Activated naive CD4-positive, alpha-beta T cell treated with anti-CD3 and anti-CD28 coated beads, Interleukin-2, amount 50 U/mL, for 72 hours (primary cell): ENCODE measurements at places on chromosomes 13 and 19.

- DNase-seq: no peak
These were observed 224.2 kb downstream of the TSHZ3 start for GRCh38 chr19:31125071-31125470.

GRCh38 chr19:38024992-38025908, 118.2 kb downstream of the SIPA1L3 start:
- DNase-seq: no peak

DNA sequence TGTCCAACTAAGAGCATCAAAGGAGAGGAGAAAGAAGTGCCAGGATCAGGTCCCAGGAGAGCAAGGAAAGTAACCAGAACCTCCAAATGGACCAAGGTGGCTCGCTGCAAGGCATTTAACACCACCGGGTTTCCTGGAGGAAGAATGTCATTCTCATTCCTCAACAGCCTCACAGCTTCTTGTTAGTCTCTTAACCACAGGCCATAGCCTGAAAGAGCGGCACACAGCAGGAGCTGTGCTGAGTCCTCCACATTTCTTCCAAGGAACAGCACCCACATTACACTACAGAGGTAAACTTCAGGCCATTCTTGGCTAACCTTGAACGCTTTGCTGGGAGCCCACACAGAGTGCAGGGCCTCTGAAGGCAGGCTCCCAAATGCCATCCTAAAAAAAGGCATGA, 23.6 kb downstream of the DOCK9 start:
- no peak for DNase-seq

DNA sequence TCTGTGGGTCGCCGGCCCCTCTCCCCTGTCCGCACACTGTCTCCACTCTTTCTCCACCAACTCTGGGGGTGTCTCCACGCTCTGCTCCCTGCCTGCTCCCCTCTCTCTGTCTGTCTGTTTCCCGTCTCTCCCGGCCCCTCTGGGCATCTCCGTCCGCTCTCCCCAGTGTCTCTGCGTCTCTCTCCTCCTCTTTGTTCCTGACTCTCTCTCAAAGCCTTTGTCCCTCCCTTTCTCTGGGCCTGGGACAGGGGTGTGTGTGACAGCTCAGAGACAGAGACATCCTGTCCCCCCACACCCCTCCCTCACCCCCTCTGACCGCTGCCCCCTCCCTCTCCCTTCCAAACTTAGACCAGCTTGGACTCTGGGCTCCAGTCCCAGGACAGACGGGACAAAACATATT, 668 bp upstream of the SBK3 start:
- DNase-seq: no peak

- DNase-seq: no peak
These were observed 929.1 kb downstream of the PCDH9 start for GRCh38 chr13:66301006-66301405.

- DNase-seq: no peak
These were observed 8.0 kb downstream of the DPP9 start for GRCh38 chr19:4715529-4716221.

- no peak for DNase-seq
These were observed 2.0 kb upstream of the MEGF8 start for GRCh38 chr19:42323473-42323851.

DNA sequence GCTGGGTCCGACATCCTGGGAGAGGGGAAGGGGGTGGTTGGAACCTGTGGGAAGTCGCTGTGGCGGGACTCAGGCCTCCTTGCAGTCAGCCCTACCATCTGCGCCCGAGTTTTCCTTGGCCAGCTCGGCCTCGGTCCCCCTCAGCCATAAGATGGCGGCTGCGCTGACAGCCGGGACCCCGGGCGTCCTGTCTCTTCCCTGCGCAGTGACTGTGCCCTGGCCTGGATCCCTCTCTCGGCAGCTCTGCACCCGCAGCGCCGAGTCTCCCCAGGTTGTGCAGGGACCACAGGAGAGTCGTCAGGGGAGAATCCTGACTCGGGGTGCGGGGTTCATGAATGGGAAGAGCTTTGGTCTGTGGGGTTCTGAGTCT, 345 bp downstream of the ZNF257 start:
- no peak for DNase-seq

- DNase-seq: no peak
These were observed 179.1 kb downstream of the RBM26 start for GRCh38 chr13:79226938-79227337.

- DNase-seq: no peak
These were observed 19.2 kb downstream of the MIER2 start for GRCh38 chr19:325173-325936.

DNA sequence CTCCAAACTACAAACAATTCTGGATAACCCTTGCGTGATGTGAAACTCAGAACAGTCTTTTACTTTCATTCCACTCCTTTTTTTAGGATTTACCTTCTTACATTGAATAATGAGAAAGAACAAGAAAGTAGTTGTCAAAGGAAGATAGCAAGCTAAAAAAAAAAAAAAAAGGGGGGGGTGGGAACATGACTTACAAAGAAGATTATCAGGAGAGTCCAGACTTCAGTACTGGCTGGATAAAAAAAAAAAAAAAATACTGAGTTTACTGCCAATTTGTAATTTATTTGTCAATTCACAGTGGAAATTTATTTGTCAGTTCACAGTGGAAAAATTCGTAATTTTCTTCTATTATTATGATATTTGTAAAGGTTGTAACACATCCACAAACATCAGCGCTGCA, 792.4 kb upstream of the SLITRK5 start:
- no peak for DNase-seq

- no peak for DNase-seq
These were observed 193.6 kb downstream of the COL4A1 start for GRCh38 chr13:110113284-110113764.

DNA sequence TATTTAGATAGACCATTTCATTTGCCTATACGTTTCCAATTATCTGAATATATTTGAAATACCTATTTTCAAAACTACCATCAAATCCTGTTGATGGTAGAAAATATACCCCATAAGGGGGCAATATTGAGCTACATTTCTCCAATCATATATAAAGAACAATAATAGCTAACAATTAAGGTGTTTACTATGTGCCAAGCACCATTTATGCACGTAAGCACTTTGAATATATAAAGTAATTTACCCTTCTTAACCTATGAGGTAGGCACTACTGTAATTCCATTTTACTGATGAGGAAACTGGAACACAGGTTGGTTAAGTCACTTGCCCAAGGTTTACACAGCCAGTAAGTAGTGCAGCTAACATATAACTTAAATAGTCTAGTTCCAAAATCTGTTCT, 79.2 kb downstream of the UBL3 start:
- DNase-seq: no peak

DNA sequence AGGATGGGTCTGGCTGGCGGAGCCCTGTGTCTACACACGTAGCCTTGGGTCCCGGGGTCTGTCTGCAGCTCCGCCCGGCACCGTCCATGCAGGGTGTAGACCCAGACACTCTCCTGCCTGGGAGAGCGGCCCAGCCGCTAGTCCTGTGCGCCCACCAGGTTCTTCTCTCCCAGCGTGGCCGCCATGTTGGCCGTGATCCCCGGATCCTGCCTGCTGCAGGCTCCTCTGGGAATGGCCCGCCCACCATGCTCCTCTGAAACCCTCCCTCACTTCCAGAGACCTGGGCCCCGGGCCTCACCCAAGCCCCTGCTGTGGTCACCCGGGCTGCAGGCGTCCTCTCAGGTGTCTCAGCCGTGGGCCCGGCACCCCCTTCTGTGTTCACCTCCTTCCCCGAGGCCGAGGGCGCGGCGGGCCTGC, 57.7 kb upstream of the MCF2L start:
- DNase-seq: no peak

- DNase-seq: no peak
These were observed 364.2 kb upstream of the SLC10A2 start for GRCh38 chr13:103430368-103430767.

DNA sequence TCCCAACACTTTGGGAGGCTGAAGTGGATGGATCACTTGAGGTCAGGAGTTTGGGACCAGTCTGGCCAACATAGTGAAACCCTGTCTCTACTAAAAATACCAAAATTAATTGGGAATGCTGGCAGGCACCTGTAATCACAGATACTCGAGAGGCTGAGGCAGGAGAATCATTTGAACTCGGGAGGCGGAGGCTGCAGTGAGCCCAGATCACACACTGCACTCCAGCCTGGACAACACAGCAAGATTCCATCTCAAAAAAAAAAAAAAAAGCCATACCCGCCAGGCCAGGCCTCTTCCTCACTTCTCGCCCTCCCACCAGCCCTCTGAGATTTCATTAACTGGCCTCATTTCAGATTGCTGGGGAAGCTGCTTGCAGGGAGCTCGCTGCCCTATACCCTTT, 7.7 kb upstream of the RELB start:
- no peak for DNase-seq

DNA sequence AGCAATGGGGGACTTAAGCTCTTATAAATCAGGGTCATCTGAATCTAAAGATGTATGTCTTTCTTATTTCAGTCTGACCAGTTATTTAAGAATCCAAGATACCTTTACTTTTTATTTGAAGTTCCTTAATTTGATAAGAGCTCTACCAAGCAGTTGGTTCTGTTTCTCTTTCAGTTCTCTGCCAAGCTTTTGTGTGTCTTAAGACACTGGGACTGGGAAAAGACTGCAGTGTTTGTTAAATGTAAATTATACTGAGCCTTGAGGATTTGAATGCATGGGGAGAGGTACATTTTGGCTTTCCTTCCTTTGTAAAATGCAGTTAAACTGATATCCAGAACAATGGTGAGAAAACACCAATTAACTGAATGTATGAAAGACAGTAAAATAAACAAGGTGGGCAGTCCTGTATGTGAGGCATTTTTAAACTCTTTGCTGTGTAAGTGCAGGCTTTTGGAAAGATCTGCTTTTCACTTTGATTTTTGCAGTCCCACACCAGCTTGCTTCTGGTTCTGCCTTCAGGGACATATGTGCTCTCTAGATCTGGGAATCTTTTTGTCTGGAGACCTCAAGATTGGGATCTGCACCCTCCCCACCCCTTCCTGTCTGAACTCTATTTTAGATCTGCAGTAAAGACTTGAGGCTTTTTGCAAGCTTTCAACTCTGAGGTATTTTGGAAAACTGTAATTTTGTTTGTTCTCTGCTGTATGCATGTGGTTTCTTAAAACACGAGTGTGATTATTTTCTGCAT, 77.6 kb downstream of the LRCH1 start:
- DNase-seq: no peak

DNA sequence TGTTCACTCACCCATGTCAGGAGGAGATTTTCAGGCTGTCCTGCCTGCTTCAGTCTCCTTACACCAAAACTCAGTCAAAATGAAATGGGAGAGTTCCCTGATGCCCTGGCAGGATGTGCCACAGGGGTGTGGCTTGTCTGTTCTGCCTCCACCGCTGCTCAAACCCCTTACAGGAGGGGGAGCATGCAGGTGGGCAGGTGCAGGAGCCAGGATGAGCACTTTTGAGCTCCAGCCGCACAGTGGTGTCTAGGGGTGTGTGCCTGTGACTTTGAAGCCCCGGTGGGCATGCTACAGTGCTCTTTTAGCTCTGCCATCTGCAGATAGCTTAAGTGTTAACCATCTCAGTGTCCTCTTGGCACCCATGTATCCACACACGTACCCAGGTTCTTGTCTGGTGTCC, 71.9 kb upstream of the IPO5 start:
- no peak for DNase-seq

- DNase-seq: no peak
These were observed 2.9 kb downstream of the LIPE start for GRCh38 chr19:42424345-42424707.

DNA sequence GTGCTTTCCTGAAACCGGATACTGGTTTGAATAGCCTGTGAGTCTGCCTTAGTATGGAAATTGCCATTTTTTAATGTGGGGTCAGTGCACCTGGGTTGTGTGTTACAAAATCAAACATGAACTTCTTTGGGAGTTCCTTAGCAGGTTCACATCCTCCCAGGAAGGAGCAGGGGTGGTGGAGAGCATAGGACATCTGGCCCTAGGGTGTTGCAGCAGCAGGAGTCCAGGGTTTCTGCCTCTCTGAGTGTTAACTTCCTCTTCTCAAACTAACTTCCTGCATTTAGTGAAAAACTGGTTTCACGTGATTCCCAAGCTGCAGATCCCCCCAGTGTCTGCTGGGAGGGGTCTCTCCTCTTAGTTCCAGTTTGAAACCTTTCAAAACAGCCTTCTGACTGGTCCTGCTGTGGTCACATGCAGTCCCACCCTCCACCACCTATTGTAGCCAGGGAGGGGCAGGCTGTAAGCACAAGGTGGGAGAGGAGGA, 7.2 kb downstream of the RNASEH2B start:
- DNase-seq: no peak

DNA sequence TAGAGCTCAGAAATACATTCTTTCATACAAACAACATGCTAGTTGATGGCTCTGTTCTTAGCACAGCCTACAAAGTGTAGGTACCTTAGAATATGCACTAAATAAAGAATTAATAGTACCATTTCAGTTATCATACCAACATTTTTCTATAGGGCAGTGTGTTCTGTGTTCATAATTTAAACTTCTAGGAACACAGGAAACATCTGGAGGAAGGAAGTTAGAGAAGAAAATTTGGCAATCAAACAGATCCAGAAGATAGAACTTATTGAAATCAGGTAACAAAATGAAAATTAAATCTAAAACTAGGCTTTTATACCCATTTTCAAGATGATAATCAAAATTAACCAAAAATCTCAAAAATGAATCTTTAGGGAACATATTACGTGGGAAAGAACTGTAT, 527.5 kb downstream of the DCT start:
- DNase-seq: no peak

DNA sequence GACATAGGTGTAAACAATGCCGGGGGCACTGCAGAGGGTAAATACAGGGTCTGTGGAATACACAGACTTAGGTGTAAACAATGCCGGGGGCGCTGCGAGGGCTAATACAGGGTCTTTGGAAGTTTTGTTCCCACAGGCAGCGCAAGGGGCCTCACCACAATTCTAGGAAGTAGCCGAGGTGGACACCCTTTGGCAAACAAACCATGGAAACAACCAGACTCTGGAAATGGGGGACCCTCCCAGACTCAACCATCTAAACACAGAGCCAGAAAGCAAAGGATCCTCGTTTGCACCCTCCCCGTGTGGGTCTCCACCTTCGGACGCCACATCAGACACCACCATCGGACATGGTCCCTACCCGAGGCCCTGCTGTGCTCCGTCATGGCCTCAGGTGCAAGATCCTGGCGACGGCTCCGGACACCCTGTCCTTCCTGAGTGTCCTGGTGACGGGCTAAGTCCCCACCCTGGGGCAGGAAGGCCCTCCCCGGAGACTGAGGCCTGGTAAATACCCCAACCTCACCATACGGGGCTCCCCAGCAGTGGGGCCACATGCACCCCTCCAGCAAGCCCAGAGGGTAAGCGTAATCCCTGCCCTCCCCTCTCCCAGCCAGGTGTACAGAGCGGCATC, 16.7 kb upstream of the PLPP2 start:
- DNase-seq: no peak

GRCh38 chr13:107111248-107111647, 543.3 kb upstream of the ARGLU1 start:
- no peak for DNase-seq

- no peak for DNase-seq
These were observed 462.2 kb upstream of the SLC10A2 start for GRCh38 chr13:103528437-103528836.

GRCh38 chr13:36251017-36251416, 36.7 kb upstream of the SOHLH2 start:
- no peak for DNase-seq

DNA sequence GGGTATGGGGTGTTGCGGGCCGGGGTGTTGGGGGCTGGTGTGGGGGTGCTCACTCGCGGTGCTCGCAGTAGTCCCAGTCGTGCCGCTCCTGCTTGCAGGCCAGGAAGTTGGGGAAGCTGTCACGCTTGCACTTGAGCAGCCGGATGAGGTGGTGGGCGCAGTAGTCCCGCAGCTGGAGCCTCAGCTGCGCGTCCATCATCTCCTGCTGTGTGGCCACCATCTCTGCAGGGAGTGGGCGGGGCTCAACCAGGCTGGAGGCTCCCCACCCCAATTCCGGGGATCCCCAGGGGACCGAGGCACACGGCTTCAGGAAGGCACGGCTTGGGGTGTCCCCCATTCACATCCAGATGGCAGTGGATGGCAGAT, 5.2 kb downstream of the NDUFB7 start:
- DNase-seq: no peak
